ENCODE measurements at places on chromosomes 2 and 18.

DNA sequence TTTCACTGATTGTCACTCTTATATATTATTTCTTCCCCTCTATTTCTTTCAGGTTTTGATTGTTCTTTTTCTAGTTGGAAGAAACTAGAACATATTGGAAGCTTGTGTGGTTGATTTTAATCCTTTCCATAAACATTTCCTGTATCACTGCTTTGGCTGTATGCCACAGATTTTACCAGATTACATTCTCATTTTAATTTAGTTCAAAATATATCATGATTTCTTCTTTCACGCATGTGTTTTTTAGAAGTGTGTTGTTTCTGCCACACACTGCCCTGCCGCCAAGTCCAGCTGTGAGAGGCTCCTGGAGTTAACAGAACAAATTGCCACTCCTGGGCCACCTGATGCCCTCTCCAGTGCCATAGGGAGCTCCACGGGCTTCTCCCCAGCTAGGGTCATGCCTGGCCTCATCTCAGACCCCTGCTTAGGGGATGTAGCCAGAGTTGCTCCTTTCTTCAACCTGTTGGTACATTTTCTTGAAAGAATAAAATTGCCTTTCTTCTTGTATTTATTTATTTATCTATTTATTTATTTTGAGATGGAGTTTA is 206.2 kb upstream of the COPS8 start:
- no peak for DNase-seq

DNA sequence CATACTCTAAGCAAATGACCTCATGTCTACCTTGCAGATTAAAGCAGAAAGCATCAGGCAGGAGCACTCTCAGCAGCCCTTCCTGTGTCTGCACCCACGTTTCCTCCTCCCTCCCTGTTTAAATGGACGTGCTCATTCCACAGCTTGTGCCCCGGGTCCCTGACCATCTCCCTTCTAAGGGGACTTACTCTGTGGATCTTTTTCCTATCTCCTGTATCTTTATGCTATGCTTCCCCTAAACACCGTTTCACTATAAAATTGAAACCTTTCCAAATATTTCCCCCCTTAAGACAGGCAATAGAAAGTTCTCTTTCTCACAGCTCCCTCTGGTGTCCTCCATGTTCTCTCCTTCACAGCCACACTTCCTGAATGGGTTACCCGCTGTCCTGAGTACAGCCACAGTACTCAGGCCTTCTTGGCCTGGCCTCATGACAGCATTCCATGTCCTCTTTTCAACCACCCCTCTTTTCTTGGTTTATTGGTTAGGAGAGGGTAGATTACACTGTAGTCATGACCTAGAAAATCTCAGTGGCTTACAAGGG is 41.1 kb downstream of the TMEM185B start:
- no peak for DNase-seq

GRCh38 chr2:101758001-101758400 is 60.5 kb downstream of the MAP4K4 start:
- DNase-seq: no peak

GRCh38 chr2:100066856-100067255 is 75.5 kb downstream of the AFF3 start:
- no peak for DNase-seq

- no peak for DNase-seq
Measured at GRCh38 chr2:230205721-230206120, 14.1 kb downstream of the SP110 start.

- DNase-seq: no peak
Measured at GRCh38 chr2:101820519-101820918, 123.0 kb downstream of the MAP4K4 start.

DNA sequence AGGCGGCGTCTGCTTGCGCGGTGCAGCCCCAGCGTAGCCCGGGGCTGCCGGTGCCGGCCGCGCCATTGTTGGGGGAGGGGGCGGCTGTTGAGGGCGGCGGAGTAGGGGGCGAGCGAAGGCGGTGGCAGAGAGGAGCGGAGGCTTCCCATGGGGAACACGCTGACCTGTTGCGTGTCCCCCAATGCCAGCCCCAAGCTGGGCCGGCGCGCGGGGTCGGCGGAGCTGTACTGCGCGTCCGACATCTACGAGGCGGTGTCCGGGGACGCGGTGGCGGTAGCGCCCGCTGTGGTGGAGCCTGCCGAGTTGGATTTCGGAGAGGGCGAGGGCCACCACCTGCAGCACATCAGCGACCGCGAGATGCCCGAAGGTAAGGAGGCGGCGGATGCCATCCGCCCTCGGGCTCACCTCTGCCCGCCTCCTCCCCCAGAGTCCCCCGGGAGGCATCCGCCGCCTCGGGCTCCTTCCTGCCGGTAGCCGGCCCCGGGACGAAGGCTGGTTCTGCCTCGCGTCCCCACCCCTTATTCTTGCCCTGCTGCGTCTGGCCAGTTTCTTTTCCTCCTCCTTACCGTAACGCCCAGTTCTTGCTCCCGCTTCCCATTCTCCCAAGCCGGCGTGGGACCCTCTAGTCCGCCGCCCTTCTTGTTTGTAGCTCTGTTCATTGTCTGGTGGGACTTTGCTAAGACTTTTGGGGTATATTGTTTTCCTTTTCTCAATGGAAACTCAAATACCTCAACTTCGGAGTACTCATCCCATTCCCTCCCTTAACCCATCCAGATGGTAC is 500 bp downstream of the CCNYL1 start:
- DNase-seq: no peak

- DNase-seq: no peak
Measured at GRCh38 chr2:159133797-159134196, 152.7 kb downstream of the WDSUB1 start.

All from activated CD8-positive, alpha-beta memory T cell treated with anti-CD3 and anti-CD28 coated beads for 4 hours (primary cell).